Activated T-helper 1 cell treated with Interleukin-2 at 50 U/mL for 16 hours (primary cell): ENCODE measurements at places on chromosomes 13 and 19.

DNA sequence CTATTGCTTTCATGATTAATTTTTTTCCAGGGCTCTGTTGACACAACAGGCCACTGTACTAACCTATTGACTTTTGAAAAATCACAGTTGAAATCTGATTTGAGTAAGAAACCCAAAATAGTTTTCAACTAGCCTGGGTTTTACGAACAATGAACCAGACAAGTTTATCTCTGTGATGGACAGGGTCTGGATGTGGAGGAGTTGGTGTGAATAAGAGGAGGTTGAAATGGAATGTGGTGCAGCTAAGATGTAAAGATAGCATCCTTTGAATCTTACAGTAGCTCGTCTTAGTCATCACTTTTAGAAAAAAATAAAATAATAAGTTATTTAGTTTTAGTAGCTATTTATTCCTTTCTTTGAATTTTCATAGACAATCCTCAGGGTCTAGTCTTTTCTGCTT lies 8.3 kb upstream of the OXGR1 start:
- DNase-seq, result no peak

GRCh38 chr19:12763100-12763499 lies 11.5 kb downstream of the BEST2 start:
- DNase-seq, result no peak

DNA sequence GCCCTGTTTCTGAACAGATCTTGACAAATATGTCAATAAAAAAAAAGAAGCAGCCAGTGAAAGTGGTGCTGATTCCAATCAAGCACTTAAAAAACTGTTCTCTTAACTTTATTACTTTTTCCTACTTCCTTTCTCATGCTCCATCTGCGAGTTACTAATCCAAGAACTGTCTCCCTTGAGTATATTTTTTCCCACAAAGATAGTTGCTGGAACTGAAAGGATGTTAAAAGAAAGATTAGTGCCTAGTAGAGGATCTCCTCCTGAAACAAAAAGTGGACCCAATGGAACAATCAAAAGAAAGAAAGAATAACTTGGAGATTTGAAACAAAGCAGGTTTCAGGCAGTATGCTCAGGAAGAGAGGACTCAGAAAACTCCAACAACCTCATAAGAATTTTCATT lies 1034.8 kb downstream of the PCDH17 start:
- DNase-seq, result no peak

- no peak for DNase-seq
Observed at GRCh38 chr13:33316890-33317289, 31.3 kb upstream of the STARD13 start.

- DNase-seq, result no peak
Observed at GRCh38 chr19:50836543-50837195, 3.3 kb upstream of the KLK15 start.

DNA sequence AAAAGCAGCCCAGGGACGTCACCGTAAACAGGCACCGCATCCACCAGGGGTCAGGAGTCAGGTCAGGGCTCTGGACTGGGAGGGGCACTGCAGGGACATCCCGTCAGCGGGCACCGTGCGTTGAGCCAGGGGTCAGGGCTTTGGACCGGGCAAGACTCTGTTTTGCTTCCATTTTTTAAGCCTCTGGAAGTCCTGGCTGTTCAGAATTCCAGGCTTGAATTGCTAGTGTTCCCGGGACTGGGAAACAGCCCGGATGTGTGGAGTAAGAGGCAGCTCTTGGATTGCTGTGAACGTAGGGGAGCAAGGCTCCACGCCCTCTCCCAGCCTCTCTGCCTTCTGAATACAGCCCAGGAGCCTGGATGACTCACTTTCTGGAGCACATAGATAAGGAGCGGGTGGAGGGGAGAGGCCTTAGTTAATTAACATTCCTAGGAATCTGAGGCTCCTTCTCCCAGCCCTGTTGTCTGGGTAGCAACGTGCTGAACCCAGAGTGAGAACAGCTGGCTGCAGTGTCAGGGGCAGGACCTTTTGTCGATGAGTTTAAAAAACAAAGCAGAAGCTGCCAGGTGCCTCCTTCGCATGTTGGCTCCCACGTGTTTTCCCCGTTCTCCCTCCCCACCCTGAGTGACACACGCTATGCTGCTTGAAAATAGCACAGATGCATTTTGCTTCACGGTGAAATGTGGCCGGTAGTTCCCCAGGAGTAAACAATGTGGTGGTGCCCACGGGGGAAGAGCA lies 21.9 kb downstream of the ATP11A start:
- DNase-seq, result no peak

- no peak for DNase-seq
Observed at GRCh38 chr13:102912599-102912998, 66.8 kb downstream of the ERCC5 start.

DNA sequence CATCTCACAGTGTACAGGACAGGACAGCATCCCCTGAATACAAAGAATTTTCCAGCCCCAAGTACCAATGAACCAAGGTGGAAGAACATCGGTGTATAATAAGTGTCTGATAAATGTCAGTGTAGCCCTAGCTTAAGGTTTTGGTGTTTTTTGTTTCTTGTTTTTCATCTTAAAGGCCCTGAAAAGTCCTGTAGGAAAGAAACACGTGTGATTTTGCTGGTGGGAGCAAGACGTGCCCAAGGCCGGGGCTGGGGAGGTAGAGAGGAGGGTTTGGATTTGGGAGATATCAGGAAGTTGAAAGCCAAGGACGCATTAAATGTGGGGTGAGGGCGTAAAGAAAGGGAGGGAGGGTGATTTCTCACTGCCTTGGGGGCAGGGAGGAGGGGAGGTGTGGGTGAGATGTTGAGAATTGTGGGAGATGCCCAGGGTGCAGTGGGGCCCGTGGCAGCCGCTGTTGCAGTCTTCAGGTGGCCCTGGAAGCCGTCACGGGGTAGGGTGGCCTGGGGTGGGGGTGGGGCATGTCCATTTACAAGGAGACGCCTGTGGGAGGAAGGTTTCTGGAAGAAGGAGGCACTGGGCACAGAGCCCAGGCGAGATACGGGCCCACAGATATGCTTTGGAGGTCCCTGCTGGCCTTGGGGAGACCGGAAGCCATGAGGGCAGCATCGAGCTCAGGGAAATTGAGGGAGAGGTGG lies 6.7 kb downstream of the CAMSAP3 start:
- DNase-seq, result no peak
